ENCODE measurements at places on chromosomes 2 and 18. TPM values are rescaled to one million over a fixed set of nuclear protein-coding genes. Genes with fewer than 3 reads are reported as not detected.

DNA sequence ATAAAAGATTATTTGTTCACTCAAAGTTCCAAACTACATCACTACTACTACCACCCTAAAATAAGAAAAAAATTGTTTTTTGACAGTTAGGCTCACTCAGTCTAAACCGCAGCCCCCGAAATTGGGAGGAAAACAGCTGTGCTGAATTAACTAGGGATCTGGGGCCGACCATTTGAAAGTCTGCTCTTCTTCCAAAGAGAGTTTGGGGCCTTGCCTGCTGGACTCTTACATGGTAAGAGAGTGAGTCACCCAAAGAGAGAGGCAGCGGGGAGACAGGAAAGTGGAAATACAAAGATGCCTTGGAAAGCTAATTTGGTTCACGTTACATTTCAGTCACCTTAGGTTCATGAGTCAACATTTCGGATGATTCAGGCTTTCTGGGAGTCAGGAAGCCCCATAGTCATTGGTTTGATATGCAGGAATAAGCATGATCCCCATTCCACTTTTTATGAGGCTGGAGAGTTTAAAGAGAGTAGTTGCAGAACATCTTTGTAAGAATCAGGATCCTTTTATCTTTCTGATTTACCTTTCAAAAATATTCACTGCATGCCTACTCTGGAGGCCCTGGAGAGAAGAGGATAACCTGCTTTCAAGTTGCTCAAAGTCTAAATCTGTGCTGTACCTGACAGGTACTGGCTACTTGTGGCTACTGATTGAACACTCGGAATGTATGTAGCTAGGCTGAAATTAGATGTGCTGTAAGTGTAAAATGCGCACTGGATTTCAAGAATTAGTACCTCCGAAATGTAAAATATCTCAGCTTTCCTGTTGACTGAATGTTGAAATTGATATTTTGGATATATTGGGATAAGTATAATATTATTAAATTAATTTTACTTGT is 995 bp upstream of the RTN4 start:
- peak overlapping the region; percentile 72 for H3K4me3 ChIP-seq
- peak overlapping the region; percentile 100 for H3K27ac ChIP-seq
- H3K36me3 ChIP-seq, result peaks cover 6% of the 10 kb centered on the region
- H3K27me3 ChIP-seq, result no peaks in the 10 kb centered on the region

GRCh38 chr2:137444970-137445369 is 519.3 kb upstream of the HNMT start:
- H3K4me3 ChIP-seq, result no peak overlapping the region
- no peak for DNase-seq
- H3K27ac ChIP-seq, result no peak overlapping the region
- H3K36me3 ChIP-seq, result no peaks in the 10 kb centered on the region
- no peaks in the 10 kb centered on the region for H3K27me3 ChIP-seq
- H3K4me1 ChIP-seq, result no peaks in the 10 kb centered on the region

GPR75 gene
- total RNA-seq, result 2.5 TPM

- H3K36me3 ChIP-seq, result no peaks in the 10 kb centered on the region
- no peak overlapping the region for H3K27ac ChIP-seq
- no peaks in the 10 kb centered on the region for H3K27me3 ChIP-seq
- no peaks in the 10 kb centered on the region for H3K4me1 ChIP-seq
- H3K4me3 ChIP-seq, result no peak overlapping the region
Observed at GRCh38 chr2:144693179-144693578, 173.3 kb upstream of the ZEB2 start.

GRCh38 chr2:119059287-119059686 is 99.3 kb downstream of the C1QL2 start:
- no peak for DNase-seq
- no peak overlapping the region for H3K4me3 ChIP-seq
- H3K36me3 ChIP-seq, result no peaks in the 10 kb centered on the region
- no peaks in the 10 kb centered on the region for H3K4me1 ChIP-seq
- no peaks in the 10 kb centered on the region for H3K27me3 ChIP-seq

MAP3K2 gene
- total RNA-seq, result 70.6 TPM

ATOH8 gene
- total RNA-seq, result 3.8 TPM

- no peak overlapping the region for H3K4me3 ChIP-seq
- no peaks in the 10 kb centered on the region for H3K36me3 ChIP-seq
- DNase-seq, result no peak
- H3K27ac ChIP-seq, result no peak overlapping the region
- no peaks in the 10 kb centered on the region for H3K27me3 ChIP-seq
Observed at GRCh38 chr18:63757541-63757940, 17.7 kb upstream of the SERPINB7 start.

- no peaks in the 10 kb centered on the region for H3K27me3 ChIP-seq
- H3K27ac ChIP-seq, result no peak overlapping the region
- no peaks in the 10 kb centered on the region for H3K36me3 ChIP-seq
- H3K4me1 ChIP-seq, result 0 out of 2 replicates have a peak, but pooled peaks cover 9% of the 10 kb centered on the region
- no peak overlapping the region for H3K4me3 ChIP-seq
Observed at GRCh38 chr2:18752022-18752493, 162.7 kb upstream of the NT5C1B start.

GRCh38 chr18:54762386-54762785 is 65.9 kb upstream of the RAB27B start:
- H3K4me3 ChIP-seq, result no peak overlapping the region
- no peaks in the 10 kb centered on the region for H3K4me1 ChIP-seq
- no peak for DNase-seq

GALNT3 gene
- 0.10 TPM for total RNA-seq

ACMSD gene
- total RNA-seq, result not detected

CRYGD gene
- total RNA-seq, result not detected

DNA sequence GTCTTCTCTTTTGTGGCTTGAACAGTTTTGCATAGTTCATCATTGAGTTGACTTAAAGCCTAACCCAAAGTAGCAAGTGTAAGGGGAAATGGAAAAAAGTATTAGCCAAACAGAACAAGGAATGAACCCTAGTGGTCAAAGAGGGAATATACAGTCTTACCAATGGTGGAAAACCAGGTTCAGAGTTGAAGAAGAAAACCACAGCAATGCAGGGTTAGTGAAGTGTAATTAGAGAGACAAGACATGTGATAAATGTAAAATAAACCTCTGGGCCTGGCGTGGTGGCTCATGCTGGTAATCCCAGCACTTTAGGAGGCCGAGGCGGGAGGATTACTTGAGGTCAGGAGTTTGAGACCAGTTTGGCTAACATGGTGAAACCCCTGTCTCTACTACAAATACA is 2.4 kb downstream of the TTN start:
- no peaks in the 10 kb centered on the region for H3K4me1 ChIP-seq
- no peaks in the 10 kb centered on the region for H3K27me3 ChIP-seq
- DNase-seq, result no peak
- H3K27ac ChIP-seq, result no peak overlapping the region
- H3K4me3 ChIP-seq, result no peak overlapping the region

- no peaks in the 10 kb centered on the region for H3K27me3 ChIP-seq
- H3K4me1 ChIP-seq, result no peaks in the 10 kb centered on the region
- no peaks in the 10 kb centered on the region for H3K36me3 ChIP-seq
Observed at GRCh38 chr2:65046633-65047407, 9.4 kb upstream of the CEP68 start.

MFSD2B gene
- total RNA-seq, result 0.23 TPM

DNA sequence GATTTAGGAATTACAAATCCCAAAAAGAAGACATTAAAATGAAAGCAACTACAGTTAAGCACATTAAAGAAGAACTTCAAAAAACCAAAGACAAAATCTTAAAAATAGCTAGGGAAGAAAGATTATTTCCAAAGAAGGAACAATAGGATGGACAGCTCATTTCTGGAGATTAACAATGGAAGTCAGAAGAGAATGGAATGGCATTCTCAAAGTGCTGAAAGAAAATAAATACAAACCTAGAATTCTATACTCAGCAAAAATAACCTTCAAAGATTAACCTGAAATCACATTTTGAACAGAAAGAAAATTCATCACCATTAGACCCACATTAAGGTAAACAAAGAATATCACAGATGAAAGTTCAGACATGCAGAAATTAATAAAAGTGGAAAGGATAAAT is 229.2 kb downstream of the HDAC4 start:
- no peak for DNase-seq
- H3K27me3 ChIP-seq, result no peaks in the 10 kb centered on the region
- no peak overlapping the region for H3K27ac ChIP-seq
- H3K36me3 ChIP-seq, result no peaks in the 10 kb centered on the region
- H3K4me3 ChIP-seq, result no peak overlapping the region
- no peaks in the 10 kb centered on the region for H3K4me1 ChIP-seq

All from Panc1 (cell line).